ENCODE measurements at places on chromosomes 12 and 14.

DNA sequence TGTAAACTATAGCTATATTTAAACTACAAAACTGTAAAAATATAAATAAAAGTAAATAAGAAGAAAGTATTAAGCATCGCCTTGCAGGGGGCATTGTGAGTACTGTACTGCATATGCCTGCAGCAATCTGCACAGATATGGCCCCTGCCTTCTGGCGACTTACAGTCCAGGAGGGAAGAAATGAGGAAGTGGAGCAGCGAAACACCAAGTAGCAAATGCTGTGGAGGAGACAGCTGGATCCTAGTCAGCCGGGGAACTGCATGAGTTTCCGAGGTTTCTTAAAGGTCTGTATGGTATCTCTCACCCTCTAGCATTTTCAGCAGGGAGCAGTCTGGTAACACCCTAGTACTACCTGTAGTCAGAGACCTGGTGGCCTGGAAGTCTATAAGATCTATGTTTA, 256.9 kb downstream of the CACNA1C start:
- DNase-seq = no peak

- DNase-seq = peak; percentile 18
These were observed 29.6 kb downstream of the EEA1 start for GRCh38 chr12:92899386-92900001.

DNA sequence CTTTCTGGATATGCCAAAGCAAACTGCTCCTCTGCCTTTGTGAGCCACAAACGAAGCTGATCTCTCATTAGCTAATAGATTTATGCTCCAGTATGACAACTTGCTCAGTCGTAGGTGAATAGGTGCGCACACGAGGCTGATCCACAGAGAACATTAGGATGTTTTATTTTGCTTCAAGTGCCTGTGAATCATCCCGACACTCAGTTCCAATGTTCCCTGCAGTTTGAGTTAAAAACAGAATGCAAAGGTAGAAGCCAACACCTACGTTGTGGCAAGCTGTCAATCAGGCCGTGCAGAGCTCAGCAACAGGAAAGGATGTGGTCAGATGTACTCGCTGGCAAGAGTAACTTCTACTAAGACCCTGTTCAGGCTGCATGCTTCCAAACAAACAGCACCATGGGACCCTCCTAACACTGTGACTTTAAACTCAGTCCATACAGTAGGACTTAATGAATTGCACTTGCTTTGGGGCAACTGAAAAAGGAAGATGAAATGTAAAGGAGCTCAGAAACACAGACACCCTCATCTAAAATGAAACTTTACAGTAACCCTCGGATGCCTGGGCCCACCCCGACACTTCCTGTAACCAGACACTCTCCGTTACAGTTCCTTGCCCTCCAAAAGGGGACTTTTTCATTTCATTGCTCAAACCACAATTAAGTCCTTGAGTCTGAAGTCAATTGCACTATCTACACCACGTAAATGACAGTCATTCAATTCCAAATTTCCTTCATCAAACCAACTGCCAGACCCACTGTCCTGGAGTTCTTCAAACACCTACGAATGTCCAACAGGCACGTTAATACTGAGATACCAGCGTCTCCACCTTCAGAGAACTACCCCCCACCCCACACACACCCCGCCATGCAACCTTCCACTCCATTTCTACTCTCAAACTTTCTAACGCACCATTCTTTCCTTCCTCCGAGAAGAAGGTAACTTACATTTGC, 1.6 kb downstream of the CCDC88C start:
- no peak for DNase-seq

DNA sequence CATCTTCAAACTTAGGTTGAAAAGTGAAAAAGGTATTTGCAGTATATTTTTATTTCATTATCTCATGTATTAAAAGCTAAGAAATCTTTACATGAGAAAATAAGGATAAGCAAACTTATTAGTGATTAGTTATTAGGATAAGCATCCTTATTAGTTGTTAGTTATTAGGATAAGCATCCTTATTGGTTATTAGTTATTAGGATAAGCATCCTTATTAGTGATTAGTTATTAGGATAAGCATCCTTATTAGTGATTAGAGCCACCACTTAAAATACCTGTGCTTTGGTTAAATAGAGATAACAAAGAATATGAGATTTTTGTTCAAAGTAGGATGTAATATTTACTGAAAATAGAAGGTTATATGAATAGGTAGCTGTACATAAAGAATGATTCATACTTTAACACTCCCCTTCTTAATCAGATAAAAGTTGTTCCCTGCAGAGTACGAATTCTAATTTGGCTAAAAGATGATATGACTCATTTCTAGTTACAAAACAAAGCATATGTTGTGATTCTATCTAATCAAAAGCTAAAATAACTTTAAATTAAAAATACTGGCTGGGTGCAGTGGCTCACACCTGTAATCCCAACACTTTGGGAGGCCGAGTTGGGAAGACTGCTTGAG, 56.4 kb downstream of the KDM5A start:
- no peak for DNase-seq

- no peak for DNase-seq
These were observed 91.6 kb downstream of the LRRC74A start for GRCh38 chr14:76917745-76918255.

All from right lung (tissue), 10 donors.